ENCODE measurements at places on chromosomes 16 and 17.
A peak's percentile ranks its signal among the peaks of the same experiment; 100 is the strongest.

GRCh38 chr17:9874722-9875121 lies 30.3 kb downstream of the RCVRN start:
- DNase-seq = no peak

DNA sequence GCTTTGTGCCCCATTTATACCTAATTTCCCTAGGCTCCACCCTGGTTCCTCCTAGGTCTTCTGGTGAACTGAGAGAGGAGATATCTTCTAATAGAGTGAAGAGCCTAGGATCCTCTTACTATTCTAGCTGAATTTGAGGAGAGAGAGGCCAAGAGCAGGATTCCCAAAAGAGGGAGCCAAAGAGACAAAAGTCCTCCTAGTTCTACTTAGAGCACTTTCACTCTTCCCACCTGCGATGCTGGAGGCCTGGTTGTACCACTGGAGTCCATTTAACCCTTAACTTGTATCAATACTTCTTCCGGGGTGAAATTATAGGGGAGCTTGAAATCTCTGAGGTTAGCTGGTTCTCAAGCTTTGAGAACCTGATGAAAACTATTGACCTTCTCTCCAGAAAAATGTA lies 3.4 kb upstream of the SSH2 start:
- no peak for DNase-seq

DNA sequence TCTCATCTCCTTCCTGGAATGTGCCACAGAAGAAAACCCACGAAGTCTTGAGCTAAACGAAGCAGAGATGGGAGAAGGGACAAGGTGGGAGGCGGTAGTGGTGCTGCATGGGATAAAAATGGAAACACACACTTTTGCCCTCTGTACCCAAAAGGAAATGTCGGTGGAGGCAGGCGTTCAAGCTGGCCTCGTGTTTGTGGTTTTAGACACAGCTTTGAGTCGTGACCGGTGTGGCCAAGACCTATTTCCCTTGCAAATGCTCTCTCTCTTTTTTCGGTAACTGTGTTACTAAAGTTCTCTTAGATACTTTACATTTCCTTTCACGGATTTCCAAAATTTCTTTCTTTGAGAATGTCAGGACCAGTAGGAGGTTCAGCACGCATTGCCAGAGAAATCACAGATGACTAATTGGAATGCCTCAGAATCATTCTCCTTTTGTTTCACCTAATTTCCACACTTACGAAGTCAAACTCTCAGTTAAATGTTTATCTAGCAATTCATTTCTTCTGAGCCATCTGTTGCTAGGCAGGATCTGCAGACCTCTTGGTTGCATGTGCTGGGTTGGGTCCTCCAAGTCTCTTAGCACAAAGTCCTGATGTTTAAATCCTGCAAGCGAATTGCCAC lies 412.3 kb downstream of the MAF start:
- DNase-seq = no peak

GRCh38 chr16:31400191-31400590 lies 7.1 kb downstream of the ITGAD start:
- DNase-seq = no peak

- no peak for DNase-seq
These were observed 117.3 kb downstream of the IRX5 start for GRCh38 chr16:55047903-55048497.

DNA sequence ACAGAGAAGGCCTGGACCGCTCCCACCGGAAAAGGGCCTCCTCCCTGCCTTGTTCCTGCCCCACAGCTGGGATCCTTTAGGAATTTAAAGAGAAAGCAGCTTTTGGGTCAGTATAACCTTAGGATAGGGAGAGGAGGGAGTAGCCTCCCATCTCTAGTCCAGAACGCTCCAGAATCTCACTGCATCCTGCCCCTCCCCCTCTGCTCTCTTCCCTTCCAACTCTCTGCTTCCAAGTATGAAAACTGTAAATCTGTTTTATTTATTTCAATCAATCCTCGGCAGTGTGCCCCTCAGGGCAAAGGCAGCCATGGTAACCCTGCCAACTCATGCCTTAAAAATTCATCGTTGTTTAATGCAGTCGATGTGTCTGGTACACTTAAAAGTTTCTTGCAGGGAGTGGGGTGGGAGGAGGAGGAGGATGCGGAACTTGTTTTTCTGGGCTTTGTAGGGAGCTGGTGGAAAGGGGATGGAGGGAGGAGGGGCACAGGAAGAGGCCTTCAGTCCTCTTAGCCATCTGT lies 21.2 kb upstream of the MTSS2 start:
- DNase-seq = peak; percentile 84

DNA sequence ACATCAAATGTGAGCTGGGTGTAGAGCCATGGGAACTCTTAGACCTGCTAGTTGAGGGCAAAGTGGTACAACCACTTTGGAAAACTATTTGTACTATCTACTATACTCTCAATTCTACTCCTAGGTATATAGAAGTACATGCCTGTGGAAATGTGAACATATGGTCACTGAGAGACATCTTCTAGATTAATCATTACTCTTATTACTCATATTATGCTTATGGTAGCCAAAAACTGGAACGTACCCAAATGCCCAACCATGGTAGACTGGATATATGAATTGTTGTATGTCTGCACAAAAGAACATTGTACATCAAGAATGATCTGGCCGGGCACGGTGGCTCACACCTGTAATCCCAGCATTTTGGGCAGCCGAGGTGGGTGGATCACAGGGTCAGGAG lies 2.7 kb downstream of the WDR45B start:
- DNase-seq = no peak

- DNase-seq = no peak
These were observed 112.4 kb upstream of the IRX3 start for GRCh38 chr16:54398986-54399385.

- peak; percentile 85 for DNase-seq
These were observed 662 bp downstream of the WIPF2 start for GRCh38 chr17:40219594-40220338.

DNA sequence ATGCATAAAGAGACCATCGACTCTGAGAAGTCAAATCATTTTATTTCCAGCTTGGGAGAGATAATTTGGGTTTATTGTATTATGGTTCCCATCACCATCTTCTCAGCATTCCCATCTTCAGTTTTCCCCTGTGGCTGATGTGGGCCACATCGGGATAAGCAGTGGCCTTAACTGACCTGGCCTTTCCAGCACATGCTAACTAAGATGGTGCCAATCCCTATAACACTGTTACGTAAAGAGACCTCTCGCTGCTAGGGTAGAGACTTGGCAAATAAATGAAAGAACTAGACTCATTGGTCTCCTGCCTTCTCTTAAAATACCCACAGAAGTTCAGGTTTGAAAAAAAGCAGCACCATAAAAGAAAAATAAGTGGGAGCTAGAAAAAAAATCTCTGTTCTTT lies 49.4 kb downstream of the VPS35L start:
- DNase-seq = no peak

- no peak for DNase-seq
These were observed 740 bp upstream of the ATP6V0D1 start for GRCh38 chr16:67481561-67482232.

DNA sequence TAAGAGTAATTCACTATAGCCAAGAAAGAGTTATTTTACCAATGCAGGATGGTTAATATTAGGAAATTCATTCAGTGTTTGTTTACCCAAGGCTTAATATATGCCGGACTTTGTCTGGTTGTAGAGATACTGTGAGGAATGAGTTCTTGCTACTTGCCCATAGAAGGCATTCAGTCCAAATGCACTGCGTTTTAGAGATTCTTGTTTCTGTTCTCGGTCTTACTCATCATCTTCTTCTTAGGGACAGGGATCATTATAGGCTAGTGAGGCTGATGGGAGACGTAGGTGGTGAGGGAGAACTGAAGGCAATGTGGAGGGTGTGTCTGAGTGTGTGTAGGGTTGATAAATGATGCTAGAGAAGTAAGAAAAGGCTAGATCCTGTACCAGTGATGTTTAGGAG lies 90.7 kb downstream of the OR1D5 start:
- no peak for DNase-seq

GRCh38 chr17:30263552-30264333 lies 28.0 kb downstream of the BLMH start:
- DNase-seq = no peak

GRCh38 chr17:41619036-41619926 lies 5.1 kb downstream of the KRT17 start:
- DNase-seq = no peak

DNA sequence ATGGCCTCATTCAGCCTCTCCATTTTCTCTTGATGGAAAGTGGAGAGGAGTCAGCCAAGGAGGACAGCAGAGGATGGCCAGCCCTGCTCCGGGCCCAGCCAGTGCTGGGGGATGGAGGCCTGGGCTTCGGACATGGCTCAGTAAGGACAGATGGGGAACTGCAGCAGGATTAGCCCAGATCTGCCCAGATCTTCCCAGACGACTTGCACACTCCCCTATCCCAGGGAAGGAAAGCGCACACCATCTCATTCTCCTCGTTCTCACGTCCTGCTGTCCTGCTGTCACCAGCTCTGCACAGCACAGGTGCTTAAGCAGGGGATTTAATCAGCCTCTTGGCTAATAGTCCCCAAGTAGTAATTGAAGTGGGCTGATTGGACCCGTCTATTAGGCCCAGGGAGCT lies 100.2 kb upstream of the SDK2 start:
- DNase-seq = no peak

GRCh38 chr17:4354206-4354605 lies 12.3 kb downstream of the UBE2G1 start:
- DNase-seq = no peak

DNA sequence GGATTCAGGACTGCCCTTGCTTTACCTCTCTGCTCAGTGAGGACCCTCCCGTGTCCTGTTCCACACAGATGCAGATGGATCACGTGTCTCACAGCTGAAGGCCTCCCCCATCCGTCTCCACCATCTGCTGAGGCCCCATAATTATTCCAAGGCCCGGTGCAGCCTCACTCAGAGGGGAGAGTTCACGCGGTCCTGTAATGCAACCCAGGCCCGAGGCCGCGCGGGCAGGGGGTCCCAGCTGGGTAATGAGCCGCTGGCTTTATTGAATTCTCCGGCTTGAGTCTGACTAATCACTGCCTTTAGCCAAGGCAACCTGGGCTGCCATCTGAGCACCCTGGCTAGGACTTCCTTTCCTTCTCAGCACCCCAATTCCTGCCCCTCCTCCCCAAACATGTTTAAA lies 4.4 kb upstream of the WFIKKN2 start:
- DNase-seq = no peak

DNA sequence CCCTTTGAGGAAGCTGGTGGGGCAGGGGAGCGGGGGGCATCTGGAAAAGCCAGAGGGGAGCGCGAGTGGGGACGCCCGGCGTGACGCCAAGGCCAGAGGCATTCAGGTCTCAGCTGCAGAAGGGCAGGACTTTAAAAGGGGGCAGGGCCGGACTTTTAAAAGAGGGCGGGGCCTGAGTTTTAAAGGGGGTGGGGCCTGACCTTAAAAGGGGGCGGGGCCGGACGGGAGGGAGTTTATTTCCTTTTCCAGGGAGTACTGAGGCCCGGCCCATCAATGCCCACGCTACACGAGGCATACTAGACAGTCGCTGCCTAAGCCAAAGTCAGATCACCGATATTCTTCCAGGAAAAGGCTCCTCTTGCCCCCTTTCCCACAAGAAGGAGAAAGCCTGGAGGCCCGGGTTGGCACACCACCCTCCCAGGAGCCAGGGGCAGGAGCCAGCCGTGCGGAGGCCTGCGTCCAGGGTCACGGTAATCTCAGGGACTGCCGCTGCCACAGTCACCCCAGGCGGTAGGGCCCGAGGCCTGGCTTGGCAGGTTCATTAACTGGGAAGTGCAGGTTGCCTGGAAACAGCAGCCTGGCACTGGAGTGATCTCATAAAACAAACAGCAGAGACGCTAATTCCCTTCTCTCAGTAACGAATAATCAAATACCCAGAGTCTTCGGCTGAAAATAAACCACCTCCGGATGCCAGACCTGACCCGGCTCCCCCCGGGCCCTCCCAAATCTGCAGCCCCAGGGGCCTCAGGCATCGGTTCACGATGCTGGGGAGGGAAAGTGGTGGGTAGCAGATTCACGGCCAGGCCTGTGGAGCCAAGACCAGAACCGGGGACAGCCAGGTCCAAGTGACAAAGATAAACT lies 90.7 kb downstream of the TIMM22 start:
- DNase-seq = no peak

DNA sequence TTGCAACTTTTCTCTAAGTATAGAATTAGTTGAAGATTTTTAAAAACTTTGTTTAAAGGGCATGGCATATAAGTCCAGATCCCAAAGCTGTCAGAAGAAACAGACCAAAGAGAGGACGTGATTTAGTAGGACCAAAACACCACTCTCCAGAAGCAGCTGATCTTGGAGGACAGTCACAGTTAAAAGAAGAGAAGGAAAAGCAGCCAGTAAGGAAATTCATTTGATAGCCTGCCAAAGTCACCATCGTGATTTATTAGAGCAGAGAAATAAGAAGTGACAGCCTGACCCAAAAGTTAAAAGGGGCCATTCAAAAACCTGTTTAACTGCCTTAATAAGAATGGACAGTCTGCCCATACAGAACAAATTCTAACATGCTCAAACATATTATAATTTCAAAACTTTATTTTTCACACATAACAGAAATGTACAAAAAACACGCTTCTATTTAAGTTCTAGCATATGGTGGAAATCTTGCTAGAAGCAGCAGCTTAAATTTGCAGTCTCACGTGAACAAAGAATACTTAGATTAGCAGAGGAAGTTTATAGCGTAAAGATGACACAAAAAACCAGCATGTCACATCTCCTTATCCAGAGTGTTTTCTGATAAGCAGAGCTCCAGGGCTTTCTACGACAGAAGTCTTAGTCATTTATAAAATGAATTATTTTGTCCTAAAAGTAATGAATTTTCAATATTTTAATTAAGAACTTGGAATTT lies 37.2 kb downstream of the TXNDC11 start:
- no peak for DNase-seq

- DNase-seq = no peak
These were observed 57.3 kb downstream of the MAF start for GRCh38 chr16:79543219-79543618.

- no peak for DNase-seq
These were observed 7.5 kb downstream of the PELP1 start for GRCh38 chr17:4696437-4696805.

DNA sequence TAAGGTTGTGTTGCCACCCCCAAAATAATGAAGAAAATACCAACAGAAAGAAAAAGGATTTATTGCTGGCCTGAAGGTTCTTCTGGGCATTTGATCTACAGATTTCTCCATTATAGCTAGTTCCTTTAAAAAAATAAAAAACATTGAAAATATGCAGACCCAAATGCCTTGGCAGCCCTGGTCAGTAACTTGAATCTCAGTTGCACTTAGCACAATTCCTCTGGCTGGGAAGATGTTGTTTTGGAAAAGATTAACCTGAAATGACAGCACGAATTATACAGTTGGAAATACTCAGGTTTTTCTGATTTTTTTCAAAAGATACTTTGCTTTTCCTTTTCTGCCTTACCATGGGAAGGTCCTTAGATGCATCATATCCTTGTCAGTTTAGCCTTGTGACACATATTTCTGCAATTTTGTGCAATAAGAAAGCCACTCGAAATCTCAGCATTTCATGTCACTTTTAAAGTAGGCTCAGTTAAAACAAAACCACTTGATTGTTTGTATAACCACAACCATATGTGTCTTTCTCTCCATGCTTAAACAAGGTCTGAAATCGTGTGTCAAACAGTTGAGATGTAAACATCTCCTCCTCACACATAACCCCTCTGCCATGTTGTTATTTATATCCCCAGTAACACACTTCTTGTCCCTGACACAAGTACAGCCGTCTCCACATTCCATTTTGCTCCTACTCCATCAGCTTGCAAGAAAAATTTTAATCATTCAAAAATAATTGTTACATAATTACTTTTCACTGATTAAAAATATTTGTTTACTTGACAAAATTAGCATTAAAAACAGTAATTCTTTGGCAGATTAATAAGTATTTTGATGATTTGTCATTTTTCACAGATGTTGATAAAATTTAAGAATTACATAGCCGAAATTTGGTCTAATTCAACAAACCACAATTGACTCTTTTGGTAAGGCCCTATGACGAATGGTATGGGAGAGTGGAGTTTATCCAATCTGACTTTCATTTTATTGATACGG lies 61.1 kb downstream of the SIAH1 start:
- no peak for DNase-seq

All from HTR-8/SVneo (cell line).